ENCODE measurements at places on chromosomes 2 and 18. TPM values are rescaled to one million over a fixed set of nuclear protein-coding genes. Genes with fewer than 3 reads are reported as not detected.

DNA sequence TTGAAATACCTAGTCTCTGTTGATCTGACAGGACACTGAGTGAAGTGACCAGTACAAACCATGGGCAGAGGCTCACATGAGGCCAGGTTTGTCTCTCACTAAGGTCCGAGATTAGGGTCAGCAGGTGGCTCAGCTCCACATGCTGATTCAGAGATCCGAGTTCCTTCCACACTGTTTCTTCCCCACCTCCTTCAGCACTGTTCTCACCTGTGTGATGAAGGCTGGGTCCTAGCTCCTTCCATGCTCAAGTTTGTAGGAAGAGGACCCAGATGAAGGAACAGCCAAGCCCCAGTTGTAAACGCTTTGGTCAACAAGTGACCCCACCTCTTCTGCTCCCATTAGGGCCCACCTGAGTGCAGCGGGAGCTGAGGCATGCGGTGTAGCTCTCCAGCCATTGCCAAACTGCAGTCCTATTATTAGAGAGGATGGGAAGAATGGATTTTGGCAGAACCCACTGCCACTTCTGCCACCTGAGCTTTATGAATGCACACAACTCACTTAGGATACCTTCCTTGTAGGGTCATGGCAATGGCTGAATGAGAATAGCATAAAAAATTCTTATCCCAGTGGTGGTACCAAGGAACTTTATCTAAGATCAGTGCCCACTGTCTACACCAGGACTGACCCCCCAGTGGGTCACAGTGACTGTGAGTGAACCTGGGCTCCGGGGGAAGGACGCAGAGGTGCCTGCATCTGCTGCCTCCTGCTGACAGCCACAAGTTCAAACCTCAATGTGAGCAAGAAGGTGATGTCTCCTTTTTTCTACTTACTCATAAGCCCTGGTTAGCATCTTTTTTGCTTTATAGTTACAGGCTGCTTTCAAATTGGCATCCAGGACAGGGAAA, 324.8 kb upstream of the HS6ST1 start:
- DNase-seq, result no peak

GRCh38 chr2:54646170-54646927, 77.1 kb upstream of the EML6 start:
- DNase-seq, result no peak

DNA sequence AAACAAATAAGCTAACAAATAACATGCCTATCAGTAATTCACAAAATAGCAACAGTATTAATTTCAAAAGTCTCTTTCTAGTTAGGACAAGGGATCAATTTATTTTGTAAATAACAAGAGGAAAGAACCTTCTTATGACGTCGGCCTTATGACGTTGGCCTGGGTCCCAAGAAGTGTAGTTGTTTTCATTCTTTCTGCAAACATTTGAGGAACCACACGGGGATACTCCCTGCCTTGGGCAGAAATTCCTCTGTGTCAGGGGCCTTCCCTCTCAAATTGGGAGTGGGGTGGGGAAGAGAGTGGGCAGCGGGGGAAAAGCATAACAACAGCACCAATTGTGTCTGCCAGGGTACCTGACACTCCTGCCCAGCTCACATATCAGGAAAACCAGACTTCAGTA, 1.3 kb downstream of the CCDC68 start:
- DNase-seq, result no peak

CHRNA1 gene
- polyA plus RNA-seq, result not detected

- DNase-seq, result peak; percentile 56
Observed at GRCh38 chr2:166539340-166540162, 45.5 kb upstream of the SCN7A start.

DNA sequence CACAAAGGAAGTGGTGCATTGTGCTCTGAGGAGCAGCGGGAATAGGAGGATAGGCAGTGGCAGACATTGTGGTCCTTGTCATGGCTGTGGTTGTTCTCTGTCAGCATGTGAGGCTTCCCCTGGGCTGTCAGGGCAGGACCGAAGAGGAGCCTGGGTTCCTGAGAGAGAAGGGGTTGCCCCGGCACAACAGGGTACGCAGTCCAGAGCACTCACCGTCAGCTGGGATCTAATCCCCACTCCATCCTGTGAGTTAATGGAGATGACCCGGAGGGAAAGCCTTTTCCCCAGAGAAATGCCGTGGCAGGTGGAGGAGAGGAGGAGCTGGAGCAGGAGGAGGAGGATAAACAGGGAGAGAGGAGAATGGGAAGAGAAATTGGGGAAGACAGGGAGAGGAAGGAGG, 396.7 kb upstream of the HS6ST1 start:
- DNase-seq, result no peak

GRCh38 chr18:9029131-9029530, 73.4 kb upstream of the NDUFV2 start:
- no peak for DNase-seq

DNA sequence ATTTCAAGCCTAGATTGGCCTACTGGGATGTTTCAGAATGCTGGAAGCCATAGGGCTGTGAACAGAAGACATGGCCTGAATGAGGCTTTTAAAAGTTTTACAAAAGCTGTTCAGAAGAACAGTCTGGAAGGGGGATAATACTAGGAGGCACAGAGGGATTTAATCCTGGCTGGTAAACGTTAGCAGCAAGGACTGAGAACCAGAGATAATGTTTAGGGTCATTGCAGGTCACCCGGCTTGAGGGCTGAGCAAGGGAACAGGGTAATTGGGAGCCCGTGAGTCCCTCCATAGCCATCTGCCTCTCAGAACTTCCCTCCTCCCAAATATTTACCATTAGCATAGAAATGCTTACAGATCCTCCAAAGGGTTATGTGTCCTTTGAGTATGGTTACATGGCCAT, 765.4 kb downstream of the TMEM182 start:
- no peak for DNase-seq

GRCh38 chr2:234725528-234726264, 226.1 kb upstream of the SH3BP4 start:
- DNase-seq, result no peak

SRD5A2 gene
- not detected for polyA plus RNA-seq

TACR1 gene
- polyA plus RNA-seq, result not detected

- DNase-seq, result no peak
Observed at GRCh38 chr18:44856157-44856556, 175.5 kb downstream of the SETBP1 start.

C2orf78 gene
- polyA plus RNA-seq, result not detected

IL37 gene
- polyA plus RNA-seq, result 0.43 TPM

DNA sequence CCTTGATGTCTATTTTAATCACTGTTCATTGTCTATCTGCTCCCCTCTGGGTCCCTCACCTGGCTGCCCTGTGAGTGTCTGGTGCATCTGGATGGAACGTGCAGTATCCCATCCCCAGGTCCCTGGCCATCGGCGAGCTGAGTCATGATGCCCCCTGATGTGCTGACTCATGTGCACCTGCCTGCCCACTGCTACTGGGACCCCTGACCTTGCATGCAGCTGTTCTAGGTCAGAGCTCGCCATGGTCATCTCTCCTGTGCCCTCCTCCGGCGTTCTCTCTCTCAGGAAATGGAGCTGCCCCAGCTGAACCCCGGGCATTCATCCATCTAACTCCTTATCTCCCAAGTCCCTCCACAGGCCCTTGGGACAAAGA, 516.2 kb upstream of the HS6ST1 start:
- DNase-seq, result no peak

DNA sequence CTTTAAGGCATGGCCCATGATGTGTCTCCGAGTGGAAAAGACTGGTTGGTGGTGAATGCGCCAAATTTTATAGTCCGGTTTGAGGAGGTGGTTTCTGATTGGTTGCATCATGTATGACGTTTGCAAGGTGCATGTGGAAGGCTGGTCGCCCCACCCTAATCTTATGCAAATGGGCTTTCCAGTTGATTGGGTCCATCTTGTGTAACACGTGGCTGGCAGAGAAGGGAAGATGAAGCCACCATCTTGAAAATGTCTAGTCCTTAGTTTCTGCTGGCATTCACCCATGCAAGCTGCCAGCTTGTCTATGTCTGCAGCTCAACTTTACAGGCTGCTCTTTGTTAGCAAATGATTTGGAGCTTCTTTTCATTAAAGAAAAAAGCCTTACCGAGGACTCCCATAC, 132.2 kb downstream of the PIK3C3 start:
- no peak for DNase-seq

- DNase-seq, result peak; percentile 82
Observed at GRCh38 chr2:43059183-43059897, 167.1 kb downstream of the ZFP36L2 start.

DNA sequence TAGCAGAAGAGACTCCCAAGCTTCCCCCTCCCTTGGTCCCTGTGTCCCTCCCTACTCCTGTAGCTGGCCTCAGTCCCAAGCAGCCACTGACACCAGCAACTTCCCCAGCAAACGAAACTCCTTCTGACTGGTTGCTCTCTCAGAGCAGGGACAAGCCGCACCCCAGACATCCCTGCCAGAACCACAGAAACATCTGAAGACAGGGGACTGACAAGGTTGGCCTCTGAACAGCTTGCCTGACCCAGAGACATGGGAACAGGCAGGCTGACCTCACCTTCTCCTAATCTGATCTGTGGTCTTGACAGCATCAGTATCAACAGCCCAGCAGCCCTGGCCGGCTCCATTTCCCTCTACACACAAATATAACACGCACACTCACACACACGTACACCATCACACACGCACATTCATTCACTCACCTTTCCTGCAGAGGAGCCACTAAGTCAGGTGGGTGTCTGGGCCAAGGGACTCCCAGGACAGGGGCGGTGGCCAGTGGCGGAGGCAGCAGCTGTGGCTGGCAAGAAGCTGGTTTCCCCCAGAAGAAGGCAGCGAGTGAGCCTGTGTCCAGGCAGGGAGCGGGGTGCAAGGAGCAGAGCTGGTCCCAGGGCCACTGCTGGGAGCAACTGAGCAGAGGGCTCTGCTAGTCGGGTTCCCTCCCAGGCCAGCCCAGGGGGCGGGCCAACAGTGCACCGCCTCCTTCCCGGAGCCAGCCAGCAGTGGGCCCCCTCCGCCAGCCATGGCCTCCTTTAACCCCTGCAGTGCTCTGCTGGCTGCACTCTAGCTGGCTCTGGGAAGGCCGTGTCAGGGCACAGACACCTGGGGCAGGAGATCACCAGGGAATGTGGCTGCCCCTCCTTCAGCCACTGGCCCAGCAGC, 59.1 kb downstream of the TNS1 start:
- no peak for DNase-seq

Measured in foreskin keratinocyte (primary cell).